ENCODE measurements at places on chromosomes 6 and 20. TPM values are rescaled to one million over a fixed set of nuclear protein-coding genes. Genes with fewer than 3 reads are reported as not detected.

DNA sequence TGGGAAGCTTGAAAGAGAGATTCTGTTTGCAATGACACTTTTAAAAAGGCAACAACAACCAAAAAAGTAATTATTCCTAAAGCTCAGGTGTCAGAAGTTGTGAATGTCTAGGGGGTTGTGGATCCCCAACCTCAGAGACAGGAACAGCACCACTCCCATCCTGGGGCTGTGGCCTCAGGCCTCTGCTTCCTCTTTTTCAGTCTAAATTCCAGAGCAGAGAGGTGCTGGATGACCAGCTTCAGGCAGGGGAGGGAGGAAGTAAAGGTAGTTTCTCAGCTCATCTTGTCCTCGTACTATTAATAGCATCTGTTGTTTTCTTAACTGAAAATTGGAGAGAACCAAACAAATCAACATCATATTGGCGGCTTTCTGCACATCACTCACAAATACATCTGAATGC is 8.3 kb downstream of the NT5E start:
- DNase-seq: no peak

SRF gene
- total RNA-seq: 12.5 TPM

- DNase-seq: no peak
Measured at GRCh38 chr20:42741906-42742305, 447.8 kb downstream of the PTPRT start.

FOXQ1 gene
- 2.2 TPM for total RNA-seq

IMPG1 gene
- not detected for total RNA-seq

- no peak for DNase-seq
Measured at GRCh38 chr20:47314647-47315338, 41.7 kb downstream of the ZMYND8 start.

Data from skin of body (tissue), 3 donors.